Tibial nerve (tissue), 4 donors: ENCODE measurements at places on chromosomes 13 and 19. TPM values are rescaled to one million over a fixed set of nuclear protein-coding genes. Genes with fewer than 3 reads are reported as not detected.

DNA sequence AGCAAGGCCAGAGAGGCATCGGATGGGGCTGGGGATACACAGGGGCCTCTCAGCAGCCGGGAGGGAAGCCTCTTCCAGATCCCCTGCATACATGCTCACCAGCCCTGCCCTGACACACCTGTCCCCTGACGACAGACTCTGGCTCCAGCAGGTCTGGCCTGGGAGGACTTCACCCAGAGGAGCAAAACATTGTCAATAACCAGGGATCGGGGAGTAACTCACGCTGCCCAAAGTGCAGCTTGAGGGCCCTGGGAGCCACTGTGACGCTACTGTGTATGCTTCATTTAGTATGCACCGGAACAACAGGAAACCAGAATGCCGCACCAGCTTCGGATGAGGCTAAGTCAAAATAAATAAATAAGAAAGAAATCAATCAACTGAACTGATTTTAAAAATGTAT, 12.4 kb upstream of the CD22 start:
- DNase-seq: no peak

GRCh38 chr13:52949742-52950141, 78.9 kb upstream of the OLFM4 start:
- DNase-seq: no peak

- no peak for DNase-seq
Measured at GRCh38 chr19:44576843-44577565, 36.4 kb upstream of the IGSF23 start.

GRCh38 chr13:65275838-65276630, 1954.1 kb downstream of the PCDH9 start:
- DNase-seq: no peak

GRCh38 chr13:49841964-49842363, 49.5 kb upstream of the KPNA3 start:
- DNase-seq: no peak

- no peak for DNase-seq
Measured at GRCh38 chr13:101262306-101262705, 154.0 kb downstream of the NALCN start.

GRCh38 chr13:27573265-27573664, 47.1 kb downstream of the LNX2 start:
- DNase-seq: no peak

GRCh38 chr13:110592665-110593064, 22.7 kb upstream of the NAXD start:
- DNase-seq: no peak

GRCh38 chr19:11423164-11423790, 4.2 kb upstream of the RGL3 start:
- DNase-seq: no peak

DNA sequence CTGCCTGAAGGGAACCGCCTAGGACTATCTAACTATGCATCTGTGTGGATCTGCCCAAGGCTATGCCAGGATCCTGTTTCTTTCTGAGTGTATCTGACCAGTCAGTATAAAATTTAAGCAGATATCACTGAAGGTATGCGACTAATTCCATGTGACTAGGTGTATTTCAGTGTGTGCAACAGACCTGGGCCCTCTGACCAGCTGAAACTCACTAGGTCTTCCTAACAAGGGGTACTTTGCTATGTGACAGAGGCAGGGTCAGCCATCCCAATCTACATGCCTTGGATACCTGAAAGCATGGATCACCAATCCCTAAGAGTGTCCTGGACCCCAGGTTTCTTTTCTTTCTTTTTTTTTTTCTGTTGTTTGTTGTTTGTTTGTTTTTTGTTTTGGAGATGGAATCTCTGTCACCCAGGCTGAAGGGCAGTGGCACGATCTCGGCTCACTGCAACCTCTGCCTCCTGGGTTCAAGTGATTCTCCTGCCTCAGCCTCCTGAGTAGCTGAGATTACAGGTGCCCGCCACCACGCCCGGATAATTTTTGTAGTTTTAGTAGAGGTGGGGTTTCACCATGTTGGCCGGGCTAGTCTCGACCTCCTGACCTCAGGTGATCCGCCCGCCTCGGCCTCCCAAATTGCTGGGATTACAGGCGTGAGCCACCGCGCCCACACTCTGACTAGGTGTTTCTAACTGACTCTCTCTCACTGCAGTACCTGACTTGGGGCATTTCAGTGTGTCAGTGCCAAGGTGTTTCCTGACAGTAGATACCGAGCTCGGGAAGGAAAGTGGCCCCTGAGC, 43.5 kb downstream of the FCGBP start:
- no peak for DNase-seq

DNA sequence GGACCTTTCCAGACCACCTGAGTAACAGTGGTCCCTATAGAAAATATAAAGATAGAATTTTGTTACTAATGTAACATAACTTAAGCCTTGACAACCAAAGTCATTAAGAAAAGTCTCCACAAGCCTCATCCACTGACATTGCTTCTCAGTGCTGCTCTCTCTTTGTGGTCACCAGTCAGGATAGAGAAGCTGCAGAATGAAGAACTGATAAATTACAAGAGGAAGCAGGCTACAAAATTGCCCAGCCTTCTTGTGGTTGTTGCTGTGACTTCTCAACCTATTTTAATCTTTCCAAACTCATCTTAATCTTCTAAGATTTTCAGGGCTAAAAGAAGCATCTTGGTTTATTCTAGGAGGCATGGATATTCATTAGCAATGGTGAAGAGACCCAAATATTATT, 343.8 kb downstream of the MZT1 start:
- no peak for DNase-seq

The CFAP97D2 gene
- total RNA-seq: not detected

The LGALS14 gene
- not detected for total RNA-seq

The MISP3 gene
- 7.8 TPM for total RNA-seq
